Left lobe of liver (tissue), 2 donors: ENCODE measurements at places on chromosomes 7 and 10.

DNA sequence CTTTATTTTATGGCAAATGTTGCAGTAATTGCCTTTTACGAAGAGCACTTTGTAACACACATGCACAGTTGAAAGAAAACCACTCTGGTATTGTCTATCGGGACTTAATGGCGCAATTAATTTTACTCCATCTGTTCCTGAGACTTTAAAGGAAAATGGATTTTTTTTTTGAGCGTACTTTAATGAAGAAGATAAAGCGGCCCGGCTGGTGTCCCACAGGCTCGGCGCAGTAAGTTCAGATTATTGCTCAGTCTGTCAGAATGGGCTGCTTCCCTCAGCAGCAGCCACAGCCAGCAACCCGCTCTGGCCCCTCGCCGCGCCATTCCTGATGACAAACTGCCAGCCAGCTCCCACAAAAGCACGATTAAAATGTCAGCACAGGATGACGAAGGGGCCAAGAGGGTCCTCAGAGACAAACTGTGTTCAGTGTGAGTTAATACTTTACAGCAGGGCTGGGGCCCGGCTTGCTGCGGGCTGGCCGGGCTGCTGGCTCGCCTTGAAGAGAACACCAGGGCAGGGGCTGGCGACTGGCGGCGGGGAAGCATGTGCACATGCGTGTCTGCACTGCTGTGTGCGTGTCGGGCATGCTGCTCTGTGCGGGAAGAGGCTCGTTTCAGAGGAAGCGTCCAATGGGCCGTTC lies 501.0 kb upstream of the GALNT17 start:
- no peak for DNase-seq

GRCh38 chr7:133442818-133443217 lies 189.9 kb downstream of the EXOC4 start:
- no peak for DNase-seq

GRCh38 chr7:28418966-28419365 lies 6.6 kb downstream of the CREB5 start:
- no peak for DNase-seq

GRCh38 chr7:96297876-96298275 lies 24.0 kb downstream of the SLC25A13 start:
- no peak for DNase-seq

- no peak for DNase-seq
These were observed 240.4 kb downstream of the ABCA13 start for GRCh38 chr7:48411619-48412018.

GRCh38 chr7:117219485-117219884 lies 103.4 kb downstream of the WNT2 start:
- no peak for DNase-seq
